ENCODE measurements at places on chromosomes 2 and 18.
A peak's percentile ranks its signal among the peaks of the same experiment; 100 is the strongest.

GRCh38 chr2:98734162-98734561, 3.2 kb upstream of the MGAT4A start:
- no peak for DNase-seq

GRCh38 chr2:173033084-173033483, 42.6 kb upstream of the MAP3K20 start:
- DNase-seq = no peak

GRCh38 chr18:23106575-23106974, 28.7 kb upstream of the CABLES1 start:
- DNase-seq = no peak

DNA sequence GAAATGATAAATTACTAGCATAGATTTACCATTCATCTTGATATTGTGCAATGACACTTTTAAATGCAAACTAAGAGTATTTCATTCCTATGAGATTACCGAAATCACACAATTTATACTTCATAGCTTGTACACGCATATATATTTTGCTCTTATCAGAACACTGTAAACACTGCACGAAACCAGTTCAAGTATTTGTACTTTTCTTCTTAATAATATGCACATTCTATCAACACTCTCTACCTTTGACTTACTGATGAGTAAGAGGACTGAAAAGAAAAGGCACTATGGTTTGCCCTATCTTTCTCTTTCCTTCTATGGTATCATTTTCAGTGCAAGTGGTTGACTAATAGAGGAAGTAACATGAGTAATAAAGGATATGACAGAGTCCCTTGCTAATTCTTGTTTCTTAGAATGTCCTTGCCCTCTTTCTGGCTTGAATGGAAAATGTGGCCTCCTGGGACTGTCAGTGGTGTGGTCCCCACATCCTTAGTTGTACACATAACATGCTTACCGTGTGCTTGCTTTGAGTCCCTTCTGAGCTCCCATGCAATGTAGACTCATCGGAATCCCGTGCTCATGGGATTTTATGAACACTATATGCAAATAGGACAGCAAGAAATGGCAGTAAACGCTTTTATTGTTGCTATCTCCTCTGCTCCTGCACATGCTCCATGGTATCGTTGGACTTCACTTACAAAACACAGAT, 363.5 kb upstream of the TNP1 start:
- no peak for DNase-seq

DNA sequence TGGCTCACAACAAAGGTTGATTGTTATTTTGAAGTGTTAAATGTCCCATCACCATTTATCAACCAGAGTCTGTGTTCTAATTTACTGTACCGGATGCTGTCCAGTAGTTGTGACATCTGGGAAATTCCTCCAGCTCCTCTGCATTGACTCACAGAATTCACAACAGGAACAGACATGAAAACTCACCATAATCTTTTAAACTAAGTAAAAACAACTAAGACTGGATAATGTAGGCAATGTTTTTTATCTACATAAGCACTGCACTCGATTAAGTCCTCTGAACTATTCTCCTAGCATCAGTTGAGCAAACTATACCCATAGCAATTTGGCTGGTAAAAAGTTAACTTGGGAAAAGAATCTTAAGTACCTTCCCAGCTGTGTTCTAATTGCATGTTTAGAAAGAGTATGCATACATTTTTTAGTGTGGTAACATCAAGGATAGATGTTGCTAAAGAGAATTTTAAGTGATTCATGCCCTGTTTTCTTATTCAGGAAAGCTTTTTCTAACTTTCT, 42.9 kb upstream of the MYO1B start:
- no peak for DNase-seq

GRCh38 chr18:3703732-3704176, 253.8 kb downstream of the TGIF1 start:
- no peak for DNase-seq

DNA sequence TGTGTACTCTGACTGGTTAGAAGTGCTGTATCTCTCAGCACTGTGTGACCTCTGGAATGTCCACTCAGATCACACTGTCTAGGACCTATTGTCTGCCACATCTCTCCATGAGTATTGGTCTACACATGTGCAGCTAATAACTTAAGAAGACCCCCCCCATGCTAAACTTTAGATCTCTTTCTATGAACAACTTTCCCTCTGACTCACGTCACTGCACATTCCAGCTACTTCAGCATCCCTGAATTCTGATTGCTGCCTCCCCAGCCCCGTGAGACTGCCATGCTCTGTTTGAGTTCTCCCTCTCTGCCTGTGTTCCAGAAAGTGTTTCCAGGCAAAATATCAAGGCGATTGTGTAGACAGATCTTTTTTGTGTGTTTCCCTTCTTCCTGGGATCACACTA, 41.8 kb downstream of the RAPGEF4 start:
- DNase-seq = no peak

- DNase-seq = no peak
Observed at GRCh38 chr2:151361674-151362370, 4.4 kb downstream of the TNFAIP6 start.

DNA sequence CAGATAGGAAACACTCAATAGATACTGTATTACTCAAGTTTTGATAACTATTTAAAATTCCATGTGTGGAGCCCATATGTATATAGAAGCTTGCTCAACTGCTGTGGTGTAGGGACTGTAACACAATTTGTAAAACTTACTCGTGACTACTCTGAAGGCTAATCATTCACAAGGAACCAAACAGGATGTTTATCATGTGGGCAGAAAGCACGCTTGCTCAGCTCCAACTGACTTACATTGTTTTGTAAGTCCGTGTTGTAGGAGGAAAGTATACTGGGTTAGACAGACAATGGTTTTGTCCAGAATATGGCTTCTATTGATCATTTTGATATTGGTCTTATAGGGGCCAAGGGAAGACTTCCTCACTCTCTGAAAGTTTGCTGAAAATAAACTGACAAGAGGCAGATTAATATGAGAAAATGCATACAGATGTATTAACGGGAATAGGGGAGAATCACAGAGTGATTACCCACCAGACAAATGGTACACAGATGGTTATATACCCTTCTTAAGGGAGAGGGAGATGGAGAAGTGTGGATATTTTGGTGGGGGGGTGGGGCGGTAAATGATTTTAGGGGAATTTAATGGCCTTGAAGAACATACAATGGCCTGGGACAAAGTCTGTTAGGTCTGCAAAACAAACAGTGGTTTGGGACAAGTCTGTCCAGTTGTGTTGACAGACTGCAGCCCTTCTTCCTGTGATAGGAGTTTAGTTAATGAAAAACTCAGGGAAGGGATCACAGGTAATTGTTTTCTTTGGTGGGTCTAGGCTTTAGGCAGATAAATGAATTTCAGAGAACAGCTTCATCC, 259.3 kb upstream of the SP5 start:
- no peak for DNase-seq

DNA sequence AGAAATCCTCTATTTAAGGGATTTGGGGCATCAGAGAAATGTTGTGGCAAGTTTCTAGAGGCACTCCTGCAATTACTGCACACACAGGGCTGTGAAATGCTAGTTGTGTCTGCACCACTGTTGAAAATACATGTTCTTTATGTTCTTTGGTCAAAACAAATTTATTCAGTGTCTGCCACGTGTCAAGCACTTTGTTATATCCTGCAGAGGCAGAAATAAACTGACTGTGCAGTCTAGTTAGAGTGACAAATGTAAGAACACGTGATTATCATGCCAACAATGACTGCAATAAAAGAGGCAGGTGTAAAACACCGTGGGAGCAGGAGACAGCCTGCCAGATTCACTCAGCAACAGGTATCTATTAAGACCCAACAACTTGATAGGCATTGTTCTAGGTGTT, 423.3 kb downstream of the LRP1B start:
- DNase-seq = no peak

GRCh38 chr18:30328839-30329238, 713.7 kb downstream of the DSC3 start:
- DNase-seq = no peak

- DNase-seq = no peak
Observed at GRCh38 chr18:37540424-37541138, 25.0 kb downstream of the CELF4 start.

- DNase-seq = peak; percentile 67
Observed at GRCh38 chr2:238697193-238698071, 150.5 kb upstream of the TWIST2 start.

DNA sequence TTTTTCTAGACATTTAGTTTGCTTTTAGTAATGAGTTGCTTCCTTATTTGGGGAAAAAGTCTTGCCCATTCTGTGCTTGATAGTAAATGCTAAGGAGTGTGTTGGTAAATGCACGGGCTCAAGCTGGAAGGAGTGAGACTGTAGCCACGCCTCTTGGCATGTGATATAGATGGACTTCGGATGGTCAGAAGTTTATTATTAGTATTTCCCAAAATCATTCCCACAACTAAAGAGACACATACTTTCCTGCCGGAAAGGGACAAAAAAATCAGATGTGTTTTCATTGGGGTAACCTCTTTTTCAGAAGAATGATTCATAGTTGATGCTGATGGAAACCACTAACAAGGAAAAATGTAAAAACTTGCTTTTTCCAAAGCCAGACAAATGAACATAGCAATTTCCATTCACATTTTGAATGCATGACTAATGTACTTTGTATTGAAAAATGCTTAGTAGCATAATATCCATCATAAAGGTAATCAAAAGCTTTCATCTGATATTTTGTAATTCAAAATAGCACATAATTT, 133.2 kb downstream of the ZNF532 start:
- DNase-seq = no peak

GRCh38 chr18:60686142-60686541, 313.6 kb upstream of the MC4R start:
- no peak for DNase-seq

DNA sequence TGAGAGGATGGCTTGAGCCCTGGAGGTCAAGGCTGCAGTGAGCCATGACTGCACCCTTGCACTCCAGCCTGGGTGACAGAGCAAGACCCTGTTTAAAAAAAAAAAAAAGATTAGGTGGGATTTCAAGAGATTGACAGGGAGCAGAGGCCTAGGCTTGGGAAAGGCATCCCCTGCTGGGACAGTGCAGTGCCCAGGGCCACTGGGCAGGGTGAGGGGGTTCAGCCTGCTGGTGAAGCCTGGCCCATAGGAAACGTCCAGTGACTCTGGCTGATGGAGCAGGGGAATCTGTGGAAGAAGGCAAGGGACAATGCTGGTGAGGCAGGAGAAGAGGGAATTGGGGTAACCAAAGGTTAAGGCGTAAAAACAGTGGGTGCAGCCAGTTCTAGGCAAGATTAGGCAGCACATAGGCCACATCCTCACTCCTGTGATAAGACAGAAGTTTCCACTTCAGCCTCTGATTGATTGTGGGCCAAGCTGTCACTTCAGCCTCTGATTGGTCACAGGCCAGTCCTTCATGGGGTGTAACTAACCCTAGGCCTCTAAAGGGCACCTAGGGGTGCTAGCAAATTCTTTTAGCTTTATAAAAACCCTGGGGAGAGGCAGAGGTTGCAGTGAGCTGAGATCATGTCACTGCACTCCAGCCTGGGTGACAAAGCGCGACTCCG, 128.6 kb downstream of the MSH2 start:
- DNase-seq = no peak

DNA sequence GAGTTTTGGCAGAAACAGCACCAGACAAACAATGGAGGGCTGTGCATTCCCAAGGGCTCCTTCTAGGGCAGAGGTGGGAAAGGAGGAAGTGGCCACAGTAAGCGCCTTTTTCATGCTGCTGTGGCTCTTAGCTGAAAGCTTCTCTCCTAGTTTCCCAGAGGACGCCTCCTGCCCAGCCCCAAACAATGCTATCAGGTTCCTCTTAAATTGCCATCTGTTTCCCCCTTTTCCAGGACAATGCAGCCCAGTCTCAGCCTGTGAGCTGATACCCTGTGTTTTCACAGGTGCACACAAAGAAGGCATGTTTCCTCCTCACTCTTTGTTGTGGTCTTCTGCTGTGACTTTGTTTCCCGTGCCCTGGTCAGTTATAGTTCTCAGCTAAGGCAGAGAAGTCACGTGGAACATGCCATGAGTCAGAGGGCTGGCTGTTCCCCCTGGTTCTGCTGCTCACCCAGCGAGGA, 5.4 kb upstream of the FAM124B start:
- DNase-seq = no peak

DNA sequence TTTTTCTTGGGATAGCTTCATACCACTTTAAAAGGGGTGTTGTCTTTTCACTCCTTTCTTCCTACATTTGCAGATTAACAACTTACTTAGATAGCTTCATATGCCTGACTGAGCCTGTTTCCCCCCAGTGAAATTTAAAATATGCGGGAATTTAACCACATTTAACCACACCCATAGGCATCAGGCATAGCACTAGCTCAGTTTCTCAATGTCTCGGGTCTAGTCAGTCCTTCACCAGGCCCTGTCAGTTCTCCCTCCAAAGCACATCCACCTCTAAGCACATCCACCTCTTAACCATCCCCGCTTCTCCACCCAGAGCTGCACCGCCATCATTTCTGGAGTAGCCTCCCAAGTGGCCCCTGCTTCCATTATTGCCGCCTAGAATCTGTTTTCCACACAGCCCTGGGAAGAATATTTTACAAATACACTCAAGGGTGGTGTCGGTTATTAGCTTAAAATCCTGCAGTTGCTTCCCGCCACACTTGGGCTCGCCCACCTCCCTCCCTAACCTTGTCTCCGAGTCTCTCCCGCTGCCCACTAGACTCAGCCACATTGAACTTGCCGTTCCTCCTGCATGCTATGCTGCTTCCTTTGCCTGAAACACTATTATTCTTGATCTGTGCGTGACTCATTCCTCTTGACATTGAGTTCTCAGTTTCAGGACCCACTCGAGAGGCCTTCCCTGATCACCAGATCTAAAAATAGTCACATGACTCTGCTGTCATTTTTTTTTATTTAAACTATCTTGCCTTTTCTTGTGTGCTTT, 68.3 kb downstream of the SPTBN1 start:
- DNase-seq = no peak

DNA sequence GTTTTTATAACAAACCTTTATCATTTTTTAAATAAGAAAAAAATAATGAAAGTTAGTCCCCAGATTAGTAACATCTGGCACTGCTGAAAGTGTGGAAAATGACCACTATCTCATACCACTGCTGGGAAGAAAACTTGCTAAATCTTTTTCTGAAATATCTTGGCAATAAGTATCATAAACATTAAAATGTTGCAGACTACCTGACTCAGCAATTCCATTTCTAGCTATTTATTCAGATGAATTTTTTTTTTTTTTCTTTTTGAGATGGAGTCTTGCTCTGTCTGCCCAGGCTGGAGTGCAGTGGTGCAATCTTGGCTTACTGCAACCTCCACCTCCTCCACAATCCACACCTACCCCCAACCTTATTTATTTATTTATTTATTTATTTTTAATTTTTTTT, 35.3 kb upstream of the SOS1 start:
- DNase-seq = no peak

GRCh38 chr2:196170213-196170605, 1.2 kb downstream of the STK17B start:
- no peak for DNase-seq

DNA sequence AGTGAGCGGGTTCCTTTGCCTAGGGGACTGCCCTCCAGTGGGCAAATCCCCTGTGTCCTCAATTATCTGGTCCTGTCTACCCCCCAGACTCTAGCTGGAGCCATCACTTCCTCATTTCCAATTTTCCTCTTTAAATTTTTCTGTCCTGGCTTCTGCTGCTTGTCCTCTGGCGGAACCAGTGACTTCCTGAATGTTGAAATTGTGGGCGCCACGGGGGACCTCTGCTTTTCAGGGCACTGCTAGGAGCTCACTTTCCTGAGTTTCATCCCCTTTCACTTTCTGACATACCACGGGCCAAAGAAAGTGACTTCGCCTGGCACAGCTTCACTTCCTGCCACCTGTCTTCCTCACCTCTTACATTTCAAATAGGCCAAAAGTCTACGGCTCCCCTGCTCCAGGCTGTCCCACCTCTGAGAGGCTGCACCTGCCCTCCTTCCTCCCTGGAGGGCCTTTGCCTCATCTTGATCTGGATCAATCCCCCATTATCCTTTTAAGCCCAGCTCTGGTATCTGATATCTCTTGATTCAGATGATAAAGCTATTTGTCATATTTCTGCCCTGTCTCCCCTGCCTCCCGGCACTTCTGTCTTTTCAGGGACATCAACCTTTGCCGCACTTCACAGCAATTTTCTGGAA, 1.4 kb upstream of the MARCO start:
- DNase-seq = no peak

All from coronary artery (tissue), 2 donors.